ENCODE measurements at places on chromosomes 6 and 20.

GRCh38 chr6:17710331-17710730 lies 3.6 kb upstream of the NUP153 start:
- no peak for DNase-seq

GRCh38 chr6:34595332-34596184 lies 39.4 kb upstream of the SPDEF start:
- no peak for DNase-seq

DNA sequence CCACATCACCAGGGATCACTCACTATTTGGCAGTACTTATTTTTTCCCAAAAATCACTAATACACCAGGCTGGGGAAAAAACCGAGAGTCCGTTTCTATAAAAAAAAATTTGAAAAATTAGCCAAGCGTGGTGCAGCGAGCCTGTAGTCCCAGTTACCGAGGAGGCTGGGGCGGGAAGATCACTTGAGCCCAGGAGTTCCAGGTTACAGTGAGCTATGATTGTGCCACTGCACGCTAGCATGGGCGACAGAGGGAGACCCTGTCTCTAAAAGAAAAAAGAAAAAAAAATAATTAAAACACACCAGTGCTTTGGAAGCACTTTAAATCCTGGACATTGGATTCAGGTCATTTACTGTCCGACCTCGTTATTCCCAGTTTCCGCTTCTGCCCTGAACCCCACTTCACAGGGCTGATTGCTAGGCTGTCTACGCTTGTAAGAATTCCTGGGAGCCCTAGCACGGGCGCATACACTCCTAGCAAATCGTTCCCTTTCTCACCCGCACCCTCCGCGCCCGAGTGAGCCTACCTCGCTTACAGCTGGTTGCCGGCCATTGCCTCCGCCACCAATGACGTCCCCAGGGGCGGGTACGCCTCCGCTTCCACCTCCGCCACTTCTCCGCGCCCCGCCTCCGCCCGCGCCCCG lies at the start of gene TPMT:
Gene TPMT, minus strand, starts transcription at position 571 of the 643 bp plus-strand sequence. CDS start 5,950 bp downstream, outside the sequence.
- DNase-seq: no peak

- DNase-seq: no peak
Observed at GRCh38 chr6:40997234-40997957, 41.6 kb downstream of the UNC5CL start.

- no peak for DNase-seq
Observed at GRCh38 chr6:31300797-31301196, 28.9 kb upstream of the HLA-C start.

DNA sequence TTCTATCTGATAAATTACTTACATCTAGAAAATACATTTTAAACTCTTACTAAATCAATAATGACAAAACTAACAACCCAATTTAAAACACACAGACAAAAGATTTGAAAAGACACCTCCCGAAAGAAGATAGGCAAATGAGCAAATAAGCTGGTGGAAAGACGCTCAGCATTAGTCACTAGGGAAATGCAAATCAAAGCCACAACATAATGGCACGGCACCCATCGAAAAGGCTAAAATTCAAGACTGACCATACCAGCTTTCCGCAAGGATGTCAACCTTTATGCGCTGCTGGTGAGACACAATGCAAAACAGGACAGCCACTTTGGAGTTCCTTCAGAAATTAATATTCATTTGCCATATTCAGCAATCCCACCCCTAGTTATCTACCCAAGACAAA lies 25.9 kb downstream of the TAF4 start:
- DNase-seq: no peak

DNA sequence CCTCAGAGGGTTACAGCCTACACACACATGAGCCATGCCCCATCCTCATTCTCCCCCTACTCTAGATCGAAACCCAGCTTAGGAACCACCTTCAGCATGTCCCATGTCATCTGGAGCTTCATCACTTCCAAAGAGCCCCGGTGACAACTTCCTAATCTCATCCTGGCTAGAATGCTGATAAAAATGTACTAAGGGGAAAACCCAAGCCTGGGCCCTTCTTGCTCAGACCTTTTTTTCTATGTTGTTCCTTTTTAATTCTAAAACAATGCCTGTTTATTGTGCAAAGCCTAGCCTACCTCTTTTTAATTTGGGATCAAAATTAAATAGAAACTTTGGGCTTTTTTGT lies 44.1 kb upstream of the NT5E start:
- no peak for DNase-seq

- DNase-seq: no peak
Observed at GRCh38 chr6:117502580-117502979, 20.1 kb downstream of the DCBLD1 start.

DNA sequence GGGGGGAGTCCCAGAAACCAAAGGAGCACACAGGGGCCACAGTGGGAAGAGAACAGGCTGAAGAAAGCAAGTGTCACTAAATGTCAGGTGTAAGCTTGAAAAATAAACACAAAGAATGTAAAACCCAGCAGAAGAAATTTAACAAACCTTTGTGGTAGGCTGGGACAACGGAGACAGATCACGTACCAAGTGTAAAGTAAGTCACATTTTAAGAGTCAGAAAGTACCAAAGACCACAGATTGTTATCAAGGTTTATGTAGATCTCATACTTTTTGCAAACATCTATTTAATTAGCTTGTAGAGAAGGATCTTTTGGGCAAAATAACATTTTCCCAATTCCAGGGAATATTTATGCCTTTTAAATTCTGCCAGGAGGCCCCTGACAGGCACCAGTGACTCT lies 1.6 kb downstream of the CLIC5 start:
- no peak for DNase-seq

- DNase-seq: no peak
Observed at GRCh38 chr6:143125864-143126573, 65.3 kb downstream of the AIG1 start.

DNA sequence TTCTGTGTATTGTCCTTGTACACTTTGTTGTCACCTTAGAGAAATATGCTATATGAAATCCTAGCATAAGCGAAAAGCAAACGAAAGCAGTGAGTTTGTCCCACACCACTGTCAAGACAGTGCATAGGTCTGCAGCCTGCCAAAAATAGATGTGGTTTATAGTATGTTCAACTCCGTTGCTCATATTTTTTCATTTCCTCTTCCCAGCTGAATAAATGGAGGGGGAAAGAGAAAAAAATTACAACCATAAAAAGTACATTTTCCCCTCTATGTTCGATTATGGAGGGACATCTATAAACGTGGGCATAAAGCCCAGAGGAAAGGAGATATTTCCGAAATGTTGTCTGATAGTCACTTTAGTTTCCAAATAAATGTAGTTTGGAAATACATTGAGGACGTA lies 25.8 kb downstream of the PRL start:
- DNase-seq: peak; percentile 43

GRCh38 chr20:45545754-45546453 lies 1.3 kb downstream of the EPPIN start:
- no peak for DNase-seq

DNA sequence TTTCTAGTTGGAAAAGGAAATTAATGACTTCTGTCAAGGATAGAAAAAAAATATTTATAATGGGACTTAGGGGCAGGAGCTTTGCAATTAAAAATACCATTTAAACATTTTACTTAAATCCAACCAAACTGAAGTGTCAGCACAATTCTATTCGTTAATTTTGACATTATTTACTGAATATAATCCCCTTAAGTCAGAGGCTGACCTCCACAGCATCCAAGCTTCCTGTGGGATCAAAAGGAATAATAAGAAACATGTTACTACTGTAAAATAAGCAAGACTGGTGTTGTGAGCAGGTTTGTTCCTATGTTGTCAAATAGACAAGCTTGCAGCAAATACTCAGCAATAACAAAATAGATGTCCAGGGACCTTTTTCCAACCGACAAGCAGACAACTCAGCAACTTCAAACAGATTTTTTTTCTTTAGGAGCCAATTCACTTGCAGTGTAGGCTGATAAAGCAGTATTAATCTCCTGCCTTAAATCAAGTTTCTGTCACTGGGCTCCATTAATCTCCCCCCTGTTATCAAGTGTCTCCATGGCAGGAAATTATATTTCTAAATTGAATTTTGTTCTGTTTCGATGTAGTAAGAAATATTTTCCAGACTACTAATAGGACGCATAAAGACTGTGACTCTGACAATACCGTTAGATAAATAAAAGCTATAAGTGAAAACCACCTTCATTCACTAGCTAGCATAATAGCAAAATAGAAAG lies 157.4 kb downstream of the HACE1 start:
- DNase-seq: no peak

DNA sequence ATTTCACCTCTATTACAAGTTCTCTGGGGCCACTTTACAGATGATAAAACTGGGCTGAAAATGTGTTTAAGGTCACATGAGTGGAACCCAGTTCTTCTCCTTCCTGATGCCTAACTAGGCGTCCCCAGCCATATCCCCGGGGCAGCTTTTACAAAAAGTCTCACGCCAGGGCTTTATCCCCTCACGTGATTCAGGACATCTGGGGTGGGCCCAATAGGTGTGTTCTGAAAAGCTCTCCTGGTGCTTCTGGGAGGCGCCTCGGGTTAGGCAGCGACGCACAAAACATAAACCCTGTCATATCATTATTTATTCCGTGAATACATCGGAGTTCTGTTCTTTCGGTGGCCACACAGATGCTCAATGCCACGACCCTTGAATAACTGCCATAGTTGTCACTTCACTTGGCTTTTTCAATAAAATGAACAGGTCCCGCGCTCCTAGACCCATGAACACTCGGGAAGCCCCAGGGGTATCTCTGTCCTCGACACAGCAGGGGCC lies 32.1 kb downstream of the SF3B5 start:
- DNase-seq: peak; percentile 30

DNA sequence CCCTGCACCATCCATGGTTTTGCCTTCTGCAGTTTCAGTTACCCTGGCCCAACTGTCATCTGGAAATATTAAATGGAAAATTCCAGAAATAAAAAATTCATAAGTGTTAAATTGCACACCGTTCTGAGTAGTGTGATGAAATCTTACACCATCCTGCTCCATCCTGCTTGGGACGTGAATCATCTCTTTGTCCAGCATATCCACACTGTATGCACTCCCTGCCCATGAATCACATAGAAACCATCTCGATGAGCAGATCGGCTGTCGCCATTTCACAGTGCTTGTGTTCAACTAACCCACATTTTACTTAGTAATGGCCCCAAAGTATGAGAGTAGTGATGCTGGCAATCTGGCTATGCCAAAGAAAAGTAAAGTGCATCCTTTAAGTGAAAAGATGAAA lies 105.9 kb upstream of the ID4 start:
- DNase-seq: no peak

- no peak for DNase-seq
Observed at GRCh38 chr20:17606001-17606400, 36.1 kb downstream of the DSTN start.

GRCh38 chr20:47774131-47774777 lies 11.0 kb downstream of the SULF2 start:
- DNase-seq: no peak

DNA sequence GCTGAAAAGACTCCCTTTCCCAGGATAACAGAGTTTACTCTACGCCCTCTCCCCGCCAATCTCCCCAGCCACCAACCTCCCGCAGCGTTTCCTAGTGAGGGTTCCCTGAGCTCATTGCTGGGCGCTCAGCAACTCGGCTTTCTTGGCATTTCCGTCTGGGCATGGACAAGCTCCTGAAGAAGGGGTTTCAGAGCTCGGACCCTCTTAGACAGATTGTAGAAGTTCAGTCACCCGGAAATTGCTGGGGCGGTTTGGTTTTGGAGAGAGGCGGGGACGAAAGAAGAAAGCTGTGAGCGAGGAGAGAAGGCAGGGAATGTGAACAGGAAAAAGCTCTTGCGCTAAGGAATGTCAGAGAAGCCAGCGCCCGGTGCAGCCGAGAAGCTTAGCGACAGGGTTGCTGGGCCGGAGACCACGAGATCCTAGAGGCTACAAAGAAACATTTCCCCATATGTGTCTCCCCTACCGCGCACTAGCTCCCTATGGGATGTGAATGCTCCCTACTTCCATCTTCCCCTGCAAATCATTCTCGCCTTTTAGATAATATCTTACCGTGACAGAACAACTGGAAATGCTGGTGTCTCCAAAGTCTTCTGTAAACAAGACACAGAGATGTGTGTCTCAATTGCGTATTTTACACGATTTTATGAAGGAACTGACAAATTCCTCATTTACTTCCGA lies 15.8 kb downstream of the POM121L2 start:
- DNase-seq: no peak

GRCh38 chr20:10616212-10616611 lies 57.6 kb downstream of the JAG1 start:
- no peak for DNase-seq

DNA sequence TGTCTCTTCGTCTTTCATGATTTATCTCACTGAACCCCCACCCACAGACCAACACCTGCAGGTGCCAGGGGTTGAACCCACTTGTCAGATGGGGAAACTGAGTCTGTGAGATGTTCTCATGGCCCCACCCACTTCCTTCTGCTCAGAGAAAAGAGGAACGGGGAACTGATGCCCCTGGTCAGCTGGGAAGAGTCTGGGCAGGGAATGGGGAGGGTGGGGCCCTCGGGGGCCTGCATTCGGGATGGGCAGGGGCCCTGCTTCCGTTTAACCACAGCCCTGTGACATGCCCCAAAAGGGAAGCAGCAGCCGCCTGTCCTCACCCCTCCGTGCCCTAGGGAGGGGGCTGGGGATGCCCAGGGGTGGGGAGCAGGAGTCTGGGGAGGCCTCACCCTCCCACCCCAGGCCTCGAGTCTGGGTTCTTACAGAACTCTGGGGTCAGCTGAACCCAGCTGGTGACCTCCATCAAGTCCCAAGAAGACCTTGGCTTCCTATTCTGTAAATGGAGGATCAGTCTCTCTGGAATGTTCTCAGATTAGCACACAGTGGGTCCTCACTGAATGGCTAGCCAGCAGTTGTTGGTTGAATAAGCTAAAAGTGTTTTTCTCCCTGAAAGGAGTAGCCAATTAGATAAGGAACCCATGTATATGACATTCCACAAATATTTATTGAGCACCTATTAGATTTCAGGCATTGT lies 81.5 kb downstream of the CEBPB start:
- DNase-seq: no peak

DNA sequence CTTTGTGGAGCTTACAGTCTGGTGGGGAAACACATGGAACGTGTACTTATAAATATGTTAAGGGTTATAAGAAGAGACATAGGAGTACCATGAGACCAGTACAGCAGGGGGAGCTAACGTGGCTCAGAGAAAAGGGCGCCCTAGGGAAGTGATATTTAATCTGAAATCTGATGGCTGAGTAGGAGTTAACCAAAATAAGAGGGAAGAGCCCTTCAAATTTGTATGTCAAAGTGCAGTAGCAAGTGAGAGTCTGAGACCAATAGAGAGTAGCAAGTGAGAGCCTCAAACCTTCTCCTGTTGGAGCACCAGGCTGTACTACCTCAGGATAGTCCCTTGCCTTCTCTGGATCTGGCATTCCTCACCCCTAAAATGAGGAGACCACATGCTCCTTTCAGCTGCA lies 6.1 kb upstream of the PKIG start:
- peak; percentile 45 for DNase-seq

Data from GM13977 (cell line).